ENCODE measurements at places on chromosomes 1 and 21.

DNA sequence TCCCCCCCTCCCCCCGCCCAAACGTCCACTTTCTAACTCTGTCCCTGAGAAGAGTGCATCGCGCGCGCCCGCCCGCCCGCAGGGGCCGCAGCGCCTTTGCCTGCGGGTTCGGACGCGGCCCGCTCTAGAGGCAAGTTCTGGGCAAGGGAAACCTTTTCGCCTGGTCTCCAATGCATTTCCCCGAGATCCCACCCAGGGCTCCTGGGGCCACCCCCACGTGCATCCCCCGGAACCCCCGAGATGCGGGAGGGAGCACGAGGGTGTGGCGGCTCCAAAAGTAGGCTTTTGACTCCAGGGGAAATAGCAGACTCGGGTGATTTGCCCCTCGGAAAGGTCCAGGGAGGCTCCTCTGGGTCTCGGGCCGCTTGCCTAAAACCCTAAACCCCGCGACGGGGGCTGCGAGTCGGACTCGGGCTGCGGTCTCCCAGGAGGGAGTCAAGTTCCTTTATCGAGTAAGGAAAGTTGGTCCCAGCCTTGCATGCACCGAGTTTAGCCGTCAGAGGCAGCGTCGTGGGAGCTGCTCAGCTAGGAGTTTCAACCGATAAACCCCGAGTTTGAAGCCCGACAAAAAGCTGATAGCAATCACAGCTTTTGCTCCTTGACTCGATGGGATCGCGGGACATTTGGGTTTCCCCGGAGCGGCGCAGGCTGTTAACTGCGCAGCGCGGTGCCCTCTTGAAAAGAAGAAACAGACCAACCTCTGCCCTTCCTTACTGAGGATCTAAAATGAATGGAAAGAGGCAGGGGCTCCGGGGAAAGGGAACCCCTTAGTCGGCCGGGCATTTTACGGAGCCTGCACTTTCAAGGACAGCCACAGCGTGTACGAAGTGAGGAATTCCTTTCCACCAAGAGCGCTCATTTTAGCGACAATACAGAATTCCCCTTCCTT, 158.1 kb downstream of the RUNX1 start:
- DNase-seq: peak; percentile 8

GRCh38 chr1:10514490-10515235, 39.9 kb downstream of the PEX14 start:
- DNase-seq: no peak

DNA sequence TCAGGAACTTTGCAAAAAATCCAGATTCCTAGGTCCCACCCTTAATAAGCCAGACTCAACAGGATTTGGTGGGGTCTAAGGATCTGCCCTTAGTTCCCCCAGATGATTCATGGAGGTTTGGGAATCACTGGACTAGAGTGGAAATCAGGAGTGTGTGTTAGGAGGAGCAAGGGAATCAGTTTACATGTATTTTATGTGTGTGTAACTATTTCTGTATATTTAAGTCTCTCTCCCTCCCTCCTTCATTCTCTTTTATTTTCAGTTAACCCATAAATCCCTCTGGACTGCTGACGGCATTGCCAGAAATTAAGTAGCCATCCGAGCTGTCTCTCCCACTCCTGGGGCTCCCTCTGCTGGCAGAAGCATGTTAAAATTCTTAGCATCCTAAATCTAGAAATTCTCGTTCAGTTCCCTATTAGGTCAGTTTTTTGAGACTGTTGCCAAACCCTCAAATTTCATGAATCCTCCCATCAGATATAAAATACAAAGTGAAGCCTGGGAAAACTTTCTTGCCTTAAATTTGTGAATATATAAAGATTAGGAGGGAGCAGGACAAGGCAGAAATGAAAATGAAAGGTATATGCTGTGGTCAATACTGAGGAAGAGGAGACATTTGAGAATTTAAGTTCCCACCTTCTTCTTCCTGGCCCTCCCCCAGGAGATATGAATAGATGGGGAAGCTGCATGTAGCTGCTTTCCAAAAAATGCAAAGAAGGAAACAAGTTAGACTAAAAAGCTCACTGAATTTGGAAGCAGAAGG, 11.7 kb upstream of the HSD11B1 start:
- DNase-seq: peak; percentile 31

GRCh38 chr1:218617986-218618385, 272.9 kb downstream of the TGFB2 start:
- DNase-seq: no peak

DNA sequence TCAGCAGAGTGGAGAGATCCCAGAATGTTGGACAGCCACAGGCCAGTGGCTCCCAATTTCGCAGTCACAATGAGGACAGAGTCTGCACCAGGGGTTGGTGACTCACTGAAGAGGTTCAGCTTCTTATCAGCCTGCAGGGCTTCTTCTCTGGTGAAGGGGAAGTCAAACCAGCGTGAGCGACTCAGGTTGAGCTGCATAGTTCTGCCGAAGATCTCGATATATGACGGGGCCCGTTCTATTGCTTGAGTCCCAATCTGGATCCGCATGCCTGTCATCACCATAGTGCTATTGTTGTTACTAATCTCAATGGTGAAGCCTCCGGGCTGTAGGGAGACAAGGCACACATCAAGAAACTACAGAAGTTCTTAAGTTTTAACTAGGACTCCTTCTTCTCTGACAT, 58.5 kb downstream of the UBR4 start:
- DNase-seq: no peak

DNA sequence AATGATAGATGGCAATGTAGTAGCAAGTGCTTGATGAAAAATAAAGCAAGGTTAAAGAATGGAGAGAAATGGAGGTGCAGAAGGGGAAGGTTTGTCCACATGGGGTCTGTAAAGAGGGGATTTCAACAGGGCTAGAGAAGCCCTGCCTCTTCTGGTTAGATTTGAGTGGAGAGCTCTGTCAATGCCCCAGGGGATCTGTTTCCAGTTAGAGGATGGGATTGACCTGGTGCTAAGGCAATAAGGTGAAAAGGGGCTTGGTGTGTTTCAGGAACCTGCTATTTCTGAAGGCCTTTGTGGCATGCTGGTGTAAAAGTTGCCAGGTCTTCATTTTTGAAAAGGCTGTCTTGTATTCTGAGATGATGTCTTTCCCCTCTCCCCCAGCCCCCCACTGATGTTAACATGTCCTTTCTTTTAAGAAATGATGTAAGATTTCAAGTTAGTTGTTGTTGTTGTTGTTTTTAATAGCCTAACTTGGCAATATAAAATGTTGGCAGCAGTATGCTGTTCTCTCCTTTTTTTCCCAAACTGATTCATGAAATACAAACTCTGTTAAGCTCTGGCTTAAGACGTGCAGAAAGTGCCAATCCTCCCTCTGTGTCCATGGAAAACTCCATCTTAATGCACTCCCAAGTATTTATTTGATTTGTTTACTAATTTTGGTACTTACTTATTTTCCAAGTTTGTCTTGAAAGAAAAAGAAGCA, 370.3 kb upstream of the ADGRL2 start:
- DNase-seq: no peak

GRCh38 chr21:43979654-43980053, 32.5 kb upstream of the TRAPPC10 start:
- no peak for DNase-seq

GRCh38 chr1:30778154-30778978, 20.8 kb upstream of the LAPTM5 start:
- DNase-seq: no peak

DNA sequence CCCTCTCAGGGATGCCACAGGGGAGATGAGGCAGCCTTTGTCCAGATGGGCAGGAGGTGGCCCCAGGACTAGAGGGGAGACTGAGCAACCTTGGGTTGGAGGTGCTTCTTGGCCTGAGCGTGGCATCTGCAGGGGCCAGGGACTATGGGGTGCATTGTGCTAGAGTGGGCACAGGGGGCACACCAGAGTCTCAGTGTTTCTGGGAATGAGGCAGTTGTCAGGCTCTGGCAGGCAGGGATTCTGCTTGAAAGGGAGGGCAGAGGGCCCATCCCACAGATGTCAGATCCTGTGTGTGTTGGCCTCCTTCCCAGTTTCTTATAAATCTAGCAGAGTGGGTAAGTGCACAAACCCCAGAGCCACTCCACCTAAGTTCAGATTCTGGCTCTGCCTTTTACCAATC, 13.7 kb downstream of the LGR6 start:
- DNase-seq: no peak

DNA sequence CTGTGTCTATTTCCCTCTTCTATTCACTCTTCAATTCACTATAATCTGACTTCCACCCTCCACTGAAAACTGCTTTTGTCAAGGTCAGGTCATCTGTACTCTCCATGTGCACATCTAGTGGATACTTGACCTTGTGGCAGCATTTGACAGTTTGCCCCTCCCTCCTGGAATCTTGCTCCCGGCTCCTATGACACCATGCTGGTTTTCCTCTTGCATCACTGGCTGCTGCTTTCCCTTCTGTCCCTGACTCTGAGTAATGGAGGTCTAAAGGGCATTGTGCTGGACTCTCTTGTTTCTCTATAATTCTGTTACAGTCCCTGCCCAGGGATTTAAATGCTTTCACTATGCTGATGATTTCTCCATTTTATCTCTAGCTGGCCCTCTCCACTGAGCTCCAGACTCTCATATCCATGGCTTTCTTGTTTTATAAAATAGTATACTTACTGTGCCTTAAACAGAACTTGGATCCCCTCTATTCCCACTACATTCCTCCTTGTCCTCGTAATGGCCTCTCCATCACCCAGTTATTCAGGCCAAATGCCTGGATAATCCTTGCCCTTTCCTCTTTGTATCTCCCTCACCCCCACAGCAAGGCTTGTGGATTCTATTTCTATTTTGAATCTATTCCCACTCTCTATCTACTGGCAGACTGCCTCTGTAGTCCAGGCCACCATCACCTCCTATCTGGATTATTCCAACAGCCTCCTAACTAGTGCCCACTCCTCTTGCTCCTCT, 36.8 kb upstream of the PODN start:
- no peak for DNase-seq

- no peak for DNase-seq
These were observed 61.9 kb upstream of the TARDBP start for GRCh38 chr1:10950316-10951172.

GRCh38 chr21:42892582-42892930, 553 bp upstream of the NDUFV3 start:
- DNase-seq: no peak

DNA sequence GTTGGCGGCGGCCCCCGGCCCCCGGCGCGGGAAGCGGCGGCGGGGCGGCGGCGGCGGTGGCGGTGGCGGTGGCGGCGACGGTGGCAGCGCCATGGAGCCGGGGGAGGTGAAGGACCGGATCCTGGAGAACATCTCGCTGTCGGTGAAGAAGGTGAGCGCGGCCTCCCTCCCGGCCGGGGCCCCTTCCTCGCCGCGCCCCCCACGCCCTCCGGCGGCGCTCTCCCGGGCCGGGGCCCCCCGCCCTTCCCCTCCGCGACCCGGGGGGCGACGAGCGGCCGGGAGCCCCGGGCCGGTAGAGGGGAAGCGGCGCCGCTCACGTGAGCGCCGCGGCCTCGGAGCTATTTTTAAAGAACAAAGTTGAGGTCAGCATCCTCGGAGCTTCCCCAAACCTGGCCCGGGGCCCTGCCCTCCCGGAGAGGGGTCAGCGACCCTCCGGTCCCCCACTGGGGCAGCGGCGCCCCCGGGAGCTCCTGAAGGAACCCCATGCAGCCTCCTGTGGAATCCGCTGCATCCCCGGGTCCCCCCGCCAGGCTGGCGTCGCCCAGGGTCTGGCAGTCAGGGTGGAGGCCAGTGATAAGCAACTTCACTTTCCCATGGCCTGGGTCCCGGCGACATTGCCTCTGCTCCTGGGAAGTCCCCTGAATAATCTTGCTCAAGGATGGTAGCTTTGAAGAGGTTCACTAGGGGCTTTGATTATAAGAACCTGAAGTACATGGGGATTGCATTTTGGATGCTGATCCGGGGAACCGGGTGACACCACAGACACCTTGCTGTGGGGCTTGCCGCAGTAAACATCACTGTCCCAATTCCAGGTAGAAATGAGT, 560 bp downstream of the PLEKHM2 start:
- DNase-seq: no peak

DNA sequence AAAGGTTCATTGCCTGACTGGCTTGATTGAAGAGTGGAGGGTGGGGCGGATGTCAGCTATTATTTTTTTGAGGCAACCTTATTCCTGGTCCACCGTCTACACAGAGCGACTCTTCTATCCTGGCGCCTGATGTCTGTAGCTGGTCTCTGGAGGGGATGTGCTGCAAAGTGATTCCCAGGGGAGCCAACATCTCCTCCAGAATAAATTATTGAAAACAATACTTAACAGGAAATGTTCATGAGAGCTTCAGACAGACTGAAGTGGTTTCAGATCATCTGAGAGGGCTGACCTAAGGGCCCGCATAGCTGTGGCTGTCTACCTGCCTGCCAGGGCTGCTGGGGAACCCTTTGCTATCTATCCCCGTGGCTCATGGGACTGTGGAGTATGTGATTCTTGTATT, 66.7 kb downstream of the TEX35 start:
- DNase-seq: no peak

- DNase-seq: no peak
These were observed 45.7 kb downstream of the SLC9A1 start for GRCh38 chr1:27109103-27109822.

DNA sequence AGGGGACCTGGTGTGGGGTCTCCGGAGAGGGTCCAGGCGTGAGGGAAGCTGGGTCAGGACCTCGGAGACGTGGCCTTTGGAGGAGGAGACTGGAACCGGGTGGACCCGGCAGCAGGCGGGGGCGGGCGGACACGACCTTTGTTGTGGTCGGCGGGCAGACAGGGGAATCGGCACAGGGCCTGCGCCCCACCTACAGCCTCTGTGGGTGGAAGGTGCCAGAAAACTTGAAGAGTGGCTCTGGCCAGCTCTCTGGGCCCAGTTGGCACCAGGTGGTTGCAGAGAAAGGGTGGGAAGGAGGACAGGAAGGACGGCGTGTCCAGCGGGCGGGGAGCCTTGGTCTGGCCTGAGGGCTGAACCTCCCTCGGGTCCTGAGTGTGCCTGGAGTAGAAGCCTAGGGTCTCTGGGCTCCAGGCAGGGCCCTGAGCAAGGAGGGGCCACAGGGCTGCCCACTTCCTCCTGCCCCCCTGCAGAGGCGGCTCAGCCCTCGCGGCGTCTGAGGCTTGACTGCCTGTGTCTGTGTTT, 7.7 kb upstream of the TTLL10 start:
- DNase-seq: no peak

DNA sequence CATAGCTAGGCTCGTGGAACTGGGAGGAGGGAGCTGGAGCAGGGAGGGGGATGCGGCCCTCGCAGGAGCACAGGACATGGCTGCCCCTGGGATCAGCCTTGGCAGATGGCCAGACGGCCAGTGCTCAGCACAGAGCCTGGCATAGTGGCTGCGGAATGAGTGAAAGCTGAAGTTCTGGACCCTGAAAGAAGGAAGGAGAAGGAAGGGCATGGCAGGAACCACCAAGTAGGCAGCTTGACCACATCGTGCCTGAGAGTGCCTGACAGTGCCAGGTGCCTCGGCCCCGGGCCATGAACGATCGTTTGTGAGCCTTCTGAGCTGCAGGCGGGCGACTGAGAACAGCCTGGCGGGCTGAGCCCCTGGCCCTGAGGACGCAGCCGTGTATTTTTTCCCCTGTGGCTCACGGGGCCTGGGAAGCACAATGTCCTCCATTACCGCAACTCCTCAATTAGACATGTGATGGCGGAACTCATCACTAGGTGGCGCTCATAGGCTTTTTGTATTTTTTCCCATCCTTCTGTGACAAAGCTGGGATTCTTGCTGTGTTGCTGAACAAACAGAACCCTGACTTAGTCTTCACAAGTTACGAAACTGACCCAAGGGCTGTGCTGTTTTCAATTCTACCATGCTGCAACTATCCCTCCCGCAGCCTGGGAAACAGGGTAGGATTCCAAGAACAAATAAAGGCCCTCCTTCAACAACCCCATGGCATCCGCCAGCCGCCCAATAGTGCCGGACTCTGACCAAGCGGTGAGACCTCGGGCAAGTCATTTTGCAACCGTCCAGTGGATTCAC, 29.9 kb upstream of the TMEM61 start:
- DNase-seq: peak; percentile 4

- no peak for DNase-seq
These were observed 61.1 kb upstream of the HP1BP3 start for GRCh38 chr1:20848162-20848561.

GRCh38 chr1:234168061-234168724, 205.1 kb upstream of the COA6 start:
- no peak for DNase-seq

All from stimulated activated CD4-positive, alpha-beta T cell treated with anti-CD3 and anti-CD28 coated beads, TNF-alpha, amount 100 ng/mL, for 1 hour (primary cell).